ENCODE measurements at places on chromosomes 4 and X.

DNA sequence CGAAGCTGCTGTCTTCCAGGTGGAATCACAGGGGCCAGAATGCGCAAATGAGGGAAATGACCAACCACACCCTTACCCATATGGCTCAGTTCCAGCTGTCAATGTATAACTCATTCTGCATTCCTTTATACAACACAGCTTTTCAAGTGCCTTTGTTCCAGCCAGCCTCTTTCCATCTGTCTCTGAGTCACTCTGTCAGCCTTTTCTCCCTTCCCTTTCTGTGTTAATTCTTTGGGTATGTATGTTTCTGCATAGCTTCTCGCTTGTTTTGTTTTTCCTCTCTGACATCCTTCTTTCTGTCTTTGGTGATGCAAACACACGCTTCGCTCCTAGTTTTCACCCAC is 54.5 kb downstream of the RS1 start:
- DNase-seq, result no peak

DNA sequence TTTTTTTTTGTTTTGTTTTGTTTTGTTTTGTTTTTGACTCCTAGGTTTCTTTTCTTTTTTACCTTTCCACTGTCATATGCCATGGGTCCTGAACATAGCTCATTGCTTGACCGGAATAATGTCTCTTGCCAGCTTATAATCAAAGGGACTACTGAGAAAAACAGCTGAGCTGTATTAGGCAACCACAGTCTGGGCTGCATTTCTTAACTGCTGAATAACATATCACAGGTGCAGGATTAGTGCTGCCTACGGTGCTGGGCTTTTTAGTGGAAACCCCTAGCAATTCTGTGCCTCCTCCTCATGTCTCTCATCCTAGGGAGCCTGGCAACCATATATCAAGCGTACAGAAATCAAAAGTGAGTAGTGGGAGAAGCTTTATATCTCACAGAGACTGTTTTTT is 333.5 kb downstream of the BMPR1B start:
- DNase-seq, result no peak

- DNase-seq, result no peak
Measured at GRCh38 chr4:28211676-28212470, 1351.2 kb downstream of the STIM2 start.

DNA sequence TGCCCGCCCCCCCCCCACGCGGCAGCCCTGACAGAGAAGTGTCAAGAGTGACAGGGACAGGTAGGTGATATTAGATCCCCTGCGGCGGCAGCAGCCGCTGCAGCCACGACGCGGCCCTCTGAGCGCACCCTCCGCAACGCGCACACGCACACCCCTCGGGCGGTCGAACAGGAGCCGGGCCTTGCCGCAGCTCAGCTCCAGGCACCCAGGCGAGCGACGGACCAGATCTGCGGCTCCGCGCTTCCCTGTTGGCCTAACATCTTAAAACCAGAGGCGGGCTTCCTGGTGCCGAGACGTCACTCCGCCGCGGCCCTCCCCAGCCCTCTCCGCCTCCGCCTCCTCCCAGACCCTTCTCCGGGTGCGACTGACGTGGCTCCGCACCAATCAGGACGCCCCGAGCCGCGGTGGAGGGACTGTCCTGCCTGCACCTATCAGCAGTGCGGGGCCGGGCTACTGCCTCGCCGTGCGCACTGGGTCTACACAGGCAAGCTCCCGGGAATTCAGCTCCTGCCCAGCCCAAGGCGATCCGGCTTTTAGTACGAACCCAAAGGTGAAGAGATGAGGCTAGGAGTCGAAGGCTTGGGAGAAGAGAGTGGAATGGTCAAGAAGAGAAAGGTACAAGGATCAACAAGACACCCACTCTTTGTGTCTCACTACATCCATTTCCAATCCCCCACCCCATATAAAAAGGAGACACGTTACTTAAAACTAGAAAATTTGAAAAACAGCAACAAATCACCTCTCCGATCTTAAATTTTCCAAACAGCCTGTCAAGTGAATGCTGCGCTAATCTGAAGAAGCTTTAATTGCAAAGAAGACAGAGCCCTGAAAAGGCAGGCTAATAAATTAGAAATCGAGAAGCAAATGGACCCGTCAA is at the start of gene PITX2:
TSS of gene PITX2 (minus strand) at position 237 of the 877 bp plus-strand sequence. CDS start 617 bp downstream, outside the sequence.
- no peak for DNase-seq

DNA sequence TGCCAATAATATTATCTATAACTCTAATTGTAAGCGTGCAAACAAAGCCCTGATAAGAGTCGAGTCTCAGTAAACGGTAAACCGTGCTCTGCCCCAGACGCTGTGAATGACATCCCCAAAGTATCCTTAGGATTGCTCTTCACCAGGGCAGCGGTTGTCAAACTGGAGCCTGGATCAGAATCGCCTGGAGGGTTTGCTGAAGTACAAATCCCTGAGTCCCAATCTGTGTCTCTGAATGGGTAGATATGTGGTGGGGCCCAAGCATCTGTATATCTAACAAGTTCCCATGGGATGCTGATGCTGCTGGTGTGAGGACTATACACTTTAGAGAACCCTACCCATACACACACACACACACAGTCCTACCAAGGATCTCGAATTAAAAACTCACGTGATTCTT is 813 bp upstream of the APBB2 start:
- no peak for DNase-seq

DNA sequence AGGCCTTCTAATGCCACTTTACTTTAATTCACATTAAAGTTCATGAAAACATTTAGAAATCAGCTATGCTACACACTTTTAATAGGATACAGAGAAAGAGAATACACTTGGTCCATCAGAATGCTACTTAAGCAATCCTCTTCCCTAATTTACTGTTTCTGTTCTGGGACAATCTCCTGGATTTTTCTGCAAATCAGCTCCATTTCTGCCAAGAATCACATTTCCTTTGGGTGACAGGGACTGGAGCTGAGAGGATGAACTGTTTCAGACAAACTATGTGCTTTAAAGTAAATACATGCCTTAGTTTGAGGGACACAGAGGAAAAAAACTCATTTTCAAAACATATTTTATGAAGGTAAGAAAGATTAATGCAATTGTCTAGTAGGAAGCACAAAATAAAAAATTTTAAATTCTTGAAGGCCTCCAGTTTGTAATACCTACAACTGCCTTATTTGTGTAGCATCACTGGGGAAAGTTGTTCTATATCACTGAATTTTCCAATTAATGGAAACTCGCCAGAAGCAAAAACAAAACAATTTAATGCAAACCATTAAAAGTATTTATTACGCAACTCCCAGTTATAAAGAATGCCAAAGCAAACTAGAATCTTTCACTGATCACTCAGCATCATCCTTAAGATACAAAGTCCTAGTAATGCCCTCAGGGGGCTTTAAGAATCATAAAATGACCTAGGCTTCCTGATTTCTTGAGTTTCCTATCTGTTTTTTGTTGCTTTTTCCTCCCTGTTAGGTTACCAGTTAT is 36.3 kb downstream of the BCLAF3 start:
- DNase-seq, result no peak

DNA sequence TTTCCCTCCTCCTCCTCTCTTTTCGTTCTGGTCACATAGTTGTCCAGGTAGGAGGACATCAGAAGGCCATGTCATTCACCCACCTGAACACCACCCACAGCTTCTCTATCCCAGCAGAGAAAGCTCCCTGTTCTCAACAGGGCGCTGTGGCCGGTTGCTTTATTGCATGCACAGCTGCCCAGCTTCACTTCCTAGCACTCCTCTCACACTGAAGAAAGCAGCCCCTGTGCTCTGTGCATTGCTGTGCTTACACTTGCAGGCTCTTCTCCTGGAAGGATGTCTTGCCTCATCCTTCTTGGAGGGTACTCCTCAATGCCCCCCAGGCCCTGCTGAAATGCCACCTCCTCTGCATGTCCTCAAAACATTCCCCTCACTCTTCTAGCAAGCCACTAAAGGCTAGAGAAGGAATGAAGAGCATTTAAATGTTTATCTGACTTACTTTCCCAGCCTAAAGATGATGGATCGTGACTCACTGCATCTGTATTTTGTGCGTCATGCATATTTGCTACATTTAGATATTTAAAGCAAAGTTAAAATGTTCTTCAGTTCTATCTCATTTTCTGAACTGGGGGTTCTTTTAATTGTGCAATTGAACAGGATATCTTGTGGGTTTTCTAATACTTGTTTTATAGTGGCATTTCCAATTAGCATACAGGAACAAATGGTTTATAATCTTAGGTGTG is 186.4 kb upstream of the PUDP start:
- no peak for DNase-seq

- no peak for DNase-seq
Measured at GRCh38 chrX:56817179-56817578, 88.1 kb downstream of the NBDY start.
